ENCODE measurements at places on chromosomes 16 and 17.

DNA sequence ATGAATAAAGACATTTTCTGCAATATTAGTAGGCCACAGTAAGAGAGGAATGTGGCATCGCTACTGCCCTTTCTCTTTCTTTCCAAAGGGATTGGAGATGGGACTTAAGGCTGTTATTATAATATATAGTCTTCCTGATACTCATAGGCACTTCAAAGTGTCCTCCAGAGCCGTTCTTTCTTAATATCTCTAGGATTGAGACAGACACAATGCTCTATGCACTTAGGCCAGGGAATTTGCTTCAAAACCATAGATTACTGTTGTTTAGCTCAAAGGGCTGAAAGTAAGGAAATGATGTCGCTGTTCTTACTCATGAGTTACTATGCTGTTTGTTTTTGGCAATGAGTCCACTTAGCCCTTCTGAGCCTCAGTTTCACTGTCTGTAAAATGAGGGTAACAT lies 590.5 kb downstream of the CDH11 start:
- no peak for DNase-seq

- DNase-seq: no peak
Measured at GRCh38 chr16:57985204-57986181, 14.6 kb upstream of the CNGB1 start.

DNA sequence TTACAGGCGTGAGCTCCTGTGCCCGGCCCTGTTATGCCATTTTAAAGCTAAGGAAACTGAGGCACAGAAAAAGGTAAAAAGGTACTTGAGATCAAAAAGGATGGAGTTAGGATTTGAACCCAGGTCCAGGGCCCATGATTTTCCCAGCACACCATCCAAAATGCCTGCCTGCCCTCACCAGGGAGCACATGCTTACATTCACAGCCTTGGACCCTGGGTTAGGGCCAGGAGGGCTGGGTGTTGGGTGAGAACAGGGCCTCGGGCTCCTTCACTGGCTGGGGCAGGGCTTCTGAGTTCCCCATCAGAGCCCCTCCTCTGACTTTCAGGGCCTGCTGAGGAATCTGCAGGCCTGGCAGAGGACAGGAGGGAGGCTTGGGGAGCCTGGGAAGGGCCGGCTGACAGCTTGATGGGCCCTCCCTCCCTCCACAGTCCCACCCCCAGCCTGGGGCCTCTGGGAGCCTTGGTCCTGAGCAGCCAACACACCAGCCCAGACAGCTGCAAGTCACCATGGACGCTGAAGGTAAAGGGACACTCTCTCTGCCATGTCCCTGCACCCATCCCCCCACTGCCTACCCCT lies at the start of gene QPRT:
Gene QPRT, plus strand, starts transcription at position 490 of the 577 bp plus-strand sequence. Its CDS starts 18 bp downstream, at position 508.
- DNase-seq: no peak

DNA sequence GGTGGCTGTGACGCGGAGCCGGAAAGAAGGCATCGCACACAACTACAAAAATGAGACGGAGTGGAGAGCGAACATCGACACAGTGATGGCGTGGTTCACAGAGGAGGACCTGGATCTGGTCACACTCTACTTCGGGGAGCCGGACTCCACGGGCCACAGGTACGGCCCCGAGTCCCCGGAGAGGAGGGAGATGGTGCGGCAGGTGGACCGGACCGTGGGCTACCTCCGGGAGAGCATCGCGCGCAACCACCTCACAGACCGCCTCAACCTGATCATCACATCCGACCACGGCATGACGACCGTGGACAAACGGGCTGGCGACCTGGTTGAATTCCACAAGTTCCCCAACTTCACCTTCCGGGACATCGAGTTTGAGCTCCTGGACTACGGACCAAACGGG lies 4.4 kb downstream of the ENPP7 start:
- no peak for DNase-seq

- DNase-seq: no peak
Measured at GRCh38 chr17:72234985-72235384, 114.2 kb downstream of the SOX9 start.

- DNase-seq: no peak
Measured at GRCh38 chr17:17612085-17613022, 20.8 kb upstream of the PEMT start.

DNA sequence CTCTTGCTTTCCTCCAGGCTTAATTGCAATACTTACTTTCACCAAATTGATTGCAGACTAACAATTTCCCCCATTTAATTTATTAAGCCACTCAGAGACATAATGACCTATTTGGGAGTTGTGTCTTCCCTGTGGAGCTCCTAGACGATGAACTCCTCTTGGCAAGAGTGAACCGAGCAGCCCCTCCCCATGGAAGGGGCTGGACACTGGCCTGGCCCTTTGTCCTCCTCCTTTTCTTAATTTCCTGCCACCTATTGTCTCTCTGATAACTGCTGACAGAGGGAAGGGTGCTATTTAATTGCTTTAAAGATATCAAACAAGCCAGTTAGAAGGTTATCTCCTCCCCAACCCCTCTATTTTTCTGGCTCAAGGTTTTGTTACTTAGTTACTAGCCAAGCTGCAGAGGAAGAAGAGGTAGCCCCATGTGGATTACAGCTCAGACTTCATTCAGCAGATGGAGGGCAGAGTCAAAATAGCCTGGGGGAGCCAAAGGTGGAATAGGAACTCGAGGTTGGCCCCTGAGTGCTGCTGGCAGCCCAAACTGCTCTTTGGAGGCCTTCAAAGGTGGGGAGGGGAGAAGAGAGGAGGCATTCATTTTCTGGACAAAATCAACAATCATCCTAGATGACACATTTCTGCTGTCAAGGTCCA lies 3.7 kb upstream of the SSTR2 start:
- DNase-seq: peak; percentile 12

- DNase-seq: no peak
Measured at GRCh38 chr16:67163999-67164558, 466 bp upstream of the HSF4 start.

DNA sequence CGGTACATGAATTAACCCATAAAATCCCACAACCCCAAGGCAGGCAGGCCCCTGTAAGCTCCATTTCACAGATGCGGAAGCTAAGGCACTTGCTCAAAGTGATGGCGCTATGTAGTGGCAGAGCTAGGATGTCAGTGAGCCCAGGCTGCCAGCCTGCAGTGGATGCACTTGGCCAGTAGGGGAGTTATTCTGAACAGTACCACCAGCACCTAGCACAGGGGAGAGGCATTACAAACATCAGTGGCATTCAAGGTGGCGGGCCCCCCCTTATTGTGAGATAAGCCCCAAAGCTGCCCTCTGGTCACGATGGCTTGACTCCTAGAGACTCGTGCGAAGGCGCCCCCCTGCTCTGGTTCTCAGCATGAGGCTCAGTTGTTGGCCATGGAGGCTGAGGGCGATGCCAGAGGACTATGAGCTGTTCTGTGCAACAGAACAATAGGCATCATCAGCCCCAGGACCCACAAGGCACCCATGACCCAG lies 33.8 kb downstream of the GTF3C1 start:
- peak; percentile 13 for DNase-seq

DNA sequence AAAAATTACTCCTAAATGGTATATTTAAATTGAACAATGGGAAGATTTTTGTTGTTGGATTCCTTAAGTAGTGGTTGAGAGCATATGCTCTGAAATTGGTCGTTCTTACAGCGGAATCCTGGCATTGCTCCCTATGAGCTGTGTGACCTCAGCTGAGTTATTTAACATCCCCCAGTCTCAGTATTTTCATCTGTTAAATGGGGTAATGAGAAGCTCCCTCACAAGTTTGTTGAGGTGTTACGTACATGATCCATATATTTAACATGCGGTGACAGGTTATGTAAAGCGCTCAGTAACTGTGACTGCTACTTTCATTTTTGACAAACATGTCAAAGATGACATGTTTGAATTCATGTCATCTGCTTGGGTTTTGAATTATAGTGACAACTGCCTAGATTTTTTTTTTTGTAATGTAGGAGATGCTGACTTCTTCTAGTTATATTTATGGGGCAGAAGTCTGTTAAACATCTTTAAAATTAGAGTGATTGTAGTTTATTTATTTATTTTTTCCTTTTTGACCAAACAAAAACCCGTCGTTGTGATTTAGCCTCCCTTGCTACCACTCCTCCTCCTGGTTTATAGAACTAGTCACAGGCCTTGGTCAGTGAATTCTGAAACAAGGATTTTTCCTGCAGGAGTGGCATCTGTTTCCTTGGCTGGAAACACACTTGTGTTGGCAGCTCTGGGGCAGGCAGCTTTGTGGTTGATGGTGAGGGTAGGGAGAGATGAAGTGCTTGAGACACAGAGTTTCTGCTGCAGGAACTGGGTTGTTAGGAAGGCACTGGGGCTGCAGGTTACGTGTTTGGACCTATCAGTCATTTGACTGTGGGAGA lies 268.8 kb downstream of the SNX29 start:
- DNase-seq: no peak

DNA sequence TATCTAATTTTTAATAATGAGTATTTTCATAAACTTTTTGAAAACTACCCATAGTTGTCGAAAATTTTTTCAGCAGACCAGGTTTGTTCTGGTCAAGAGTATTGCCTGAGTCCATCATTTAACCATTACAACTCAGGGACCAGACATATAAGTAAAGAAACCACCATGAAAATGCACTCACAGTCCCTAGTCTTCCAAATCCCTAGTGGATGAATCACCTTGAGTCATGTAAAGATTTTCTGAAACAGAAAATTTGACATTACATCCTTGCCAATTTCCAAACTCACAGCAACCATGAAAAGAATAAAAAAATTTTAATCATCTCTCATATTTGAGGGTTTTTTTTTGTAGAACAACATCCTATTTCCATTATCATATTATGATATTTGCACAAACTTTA lies 1337.5 kb upstream of the CDH8 start:
- no peak for DNase-seq

DNA sequence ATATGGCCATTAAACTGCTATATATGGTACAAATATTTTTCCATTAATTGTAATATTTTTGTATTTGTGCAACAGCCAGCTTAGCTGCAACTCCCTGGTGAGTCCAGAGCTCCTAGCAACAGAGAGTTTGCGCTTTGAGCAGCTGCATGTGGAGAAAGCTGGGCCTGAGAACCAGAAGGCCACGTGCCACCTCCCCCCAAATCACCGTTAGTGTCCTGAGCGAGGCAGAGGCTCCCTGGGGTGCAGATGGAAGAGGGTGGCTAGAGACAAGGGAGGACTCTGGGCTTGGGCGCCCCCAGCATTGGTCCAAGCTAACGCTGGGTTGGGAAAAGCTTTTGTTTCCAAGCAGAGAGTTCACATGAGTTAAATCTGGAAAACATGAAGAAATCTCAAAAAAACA lies 41.6 kb downstream of the HSBP1 start:
- DNase-seq: no peak

DNA sequence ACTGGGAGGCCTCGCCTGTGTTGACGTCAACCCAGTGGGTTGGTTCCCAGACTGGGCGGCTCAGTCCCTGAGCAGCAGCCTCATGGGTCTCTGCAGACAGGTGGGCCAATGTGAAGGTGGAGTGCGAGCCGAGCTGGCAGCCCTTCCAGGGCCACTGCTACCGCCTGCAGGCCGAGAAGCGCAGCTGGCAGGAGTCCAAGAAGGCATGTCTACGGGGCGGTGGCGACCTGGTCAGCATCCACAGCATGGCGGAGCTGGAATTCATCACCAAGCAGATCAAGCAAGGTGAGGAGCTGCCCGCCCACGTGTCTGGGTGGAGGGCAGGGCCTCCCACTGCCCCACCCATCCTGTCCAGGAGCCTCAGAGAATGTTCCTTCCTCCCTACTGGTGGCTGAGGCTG lies 44.1 kb downstream of the MRC2 start:
- DNase-seq: peak; percentile 65

DNA sequence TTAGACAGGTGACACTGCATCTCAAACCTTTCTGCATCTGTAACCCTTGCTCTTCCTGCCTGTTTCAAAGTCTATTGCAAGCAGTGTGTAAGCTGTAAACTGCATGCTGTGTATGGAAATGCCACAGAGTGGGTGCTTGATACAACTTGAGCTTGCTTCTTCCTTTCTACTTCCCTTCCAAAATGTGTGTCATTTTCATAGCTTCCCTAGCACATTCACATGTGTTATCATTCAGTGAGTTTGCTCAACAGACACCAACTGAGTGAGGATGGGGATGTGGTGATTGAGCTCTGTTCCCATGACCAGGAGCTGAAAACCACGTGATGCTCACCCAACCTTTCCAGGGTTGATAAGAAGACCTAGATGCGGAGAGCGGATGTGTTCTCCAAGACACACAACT lies 111.1 kb downstream of the VAT1L start:
- DNase-seq: no peak
